ENCODE measurements at places on chromosomes 6 and 20.

- no peak for DNase-seq
Observed at GRCh38 chr6:20699402-20699801, 165.1 kb downstream of the CDKAL1 start.

DNA sequence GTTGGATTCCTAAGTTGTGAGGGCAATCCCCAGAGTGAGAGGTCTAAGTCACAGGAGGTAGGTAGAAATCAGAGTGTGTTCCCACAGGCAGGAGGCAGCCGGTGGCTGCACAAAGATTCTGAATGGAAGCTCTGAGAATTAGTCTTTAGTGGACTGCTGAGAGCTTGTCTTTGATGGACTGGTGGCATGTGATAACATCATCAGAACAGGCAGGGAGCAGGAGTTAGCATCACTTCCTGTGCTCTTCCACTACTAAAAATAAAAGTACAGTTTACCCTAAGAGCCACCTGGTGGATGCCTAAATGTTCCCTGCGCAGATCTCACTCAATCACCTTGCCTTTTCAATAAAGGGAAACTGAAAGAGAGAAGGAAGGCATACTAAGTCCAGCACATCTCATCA lies 294.6 kb upstream of the POU3F2 start:
- DNase-seq, result peak; percentile 24

DNA sequence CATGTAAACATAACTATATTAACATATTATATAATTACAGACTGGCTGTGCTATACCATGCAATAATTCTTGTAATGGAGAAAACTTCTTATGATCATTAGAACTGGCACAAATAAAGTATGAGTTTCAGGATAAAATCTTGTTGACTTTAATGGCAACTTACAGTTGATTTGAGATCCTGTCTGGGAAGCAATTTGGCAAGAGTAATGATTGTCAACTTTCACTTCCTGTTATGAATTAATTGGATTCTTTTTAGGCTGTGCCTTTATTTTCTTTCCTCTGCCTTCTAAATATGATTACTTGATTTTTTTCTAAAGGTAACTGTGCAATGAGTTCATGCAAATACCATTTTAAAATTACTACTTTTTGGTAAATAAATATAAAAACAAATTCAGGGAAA lies 158.1 kb upstream of the B3GAT2 start:
- DNase-seq, result no peak

- no peak for DNase-seq
Observed at GRCh38 chr20:40727960-40728359, 38.9 kb upstream of the MAFB start.

GRCh38 chr6:3058957-3059356 lies 9.3 kb upstream of the RIPK1 start:
- DNase-seq, result no peak

GRCh38 chr6:15076565-15076964 lies 169.3 kb upstream of the JARID2 start:
- DNase-seq, result no peak

DNA sequence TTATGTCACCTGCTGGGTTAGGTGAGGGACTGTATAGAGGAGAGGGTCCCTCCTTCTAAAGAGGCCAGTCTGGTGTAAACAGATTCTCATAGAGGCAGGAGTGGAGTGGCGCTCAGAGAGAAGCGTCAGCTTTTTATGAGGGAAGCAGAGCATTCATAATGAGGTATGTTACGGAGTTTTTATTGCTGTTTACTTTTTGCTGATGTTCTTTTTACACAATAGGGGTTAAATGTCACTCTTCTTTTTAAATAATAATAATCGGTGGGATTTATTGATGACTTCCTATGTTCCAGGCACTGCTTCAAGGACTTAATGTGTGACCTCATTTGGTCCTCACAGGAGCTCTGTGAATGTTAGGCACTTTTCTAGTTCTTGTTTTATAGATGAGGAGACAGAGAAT lies 79.9 kb downstream of the L3MBTL3 start:
- peak; percentile 17 for DNase-seq

GRCh38 chr6:32073101-32073500 lies 34.9 kb downstream of the CYP21A2 start:
- no peak for DNase-seq
